ENCODE measurements at places on chromosomes 12 and 14. TPM values are rescaled to one million over a fixed set of nuclear protein-coding genes. Genes with fewer than 3 reads are reported as not detected.
A peak's percentile ranks its signal among the peaks of the same experiment; 100 is the strongest.

GRCh38 chr12:143964-144649 is 69.8 kb downstream of the SLC6A12 start:
- DNase-seq, result no peak

DNA sequence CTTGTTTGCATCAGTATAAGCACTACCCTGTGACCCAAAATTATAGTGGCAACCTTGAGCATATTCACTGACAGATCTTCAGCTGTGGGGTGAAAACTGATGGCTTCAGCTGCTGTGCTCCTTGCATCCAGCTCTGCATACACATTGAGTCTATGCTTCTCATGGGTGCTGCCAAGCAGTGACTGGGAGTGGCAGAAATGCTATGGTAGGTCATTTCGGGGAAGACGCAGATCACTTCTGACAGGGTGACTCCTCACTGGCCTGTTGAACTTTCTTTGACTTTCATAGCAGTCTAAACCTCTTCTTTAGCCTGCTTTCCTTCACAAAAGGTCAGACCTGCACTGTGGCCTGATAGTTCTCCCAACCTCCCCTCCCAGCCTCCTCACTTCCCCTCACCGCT is 5.6 kb upstream of the ALDH1L2 start:
- no peak for DNase-seq

- DNase-seq, result no peak
Observed at GRCh38 chr14:75822522-75823141, 159.2 kb downstream of the TGFB3 start.

- DNase-seq, result no peak
Observed at GRCh38 chr12:59036973-59037762, 116.9 kb upstream of the LRIG3 start.

DNA sequence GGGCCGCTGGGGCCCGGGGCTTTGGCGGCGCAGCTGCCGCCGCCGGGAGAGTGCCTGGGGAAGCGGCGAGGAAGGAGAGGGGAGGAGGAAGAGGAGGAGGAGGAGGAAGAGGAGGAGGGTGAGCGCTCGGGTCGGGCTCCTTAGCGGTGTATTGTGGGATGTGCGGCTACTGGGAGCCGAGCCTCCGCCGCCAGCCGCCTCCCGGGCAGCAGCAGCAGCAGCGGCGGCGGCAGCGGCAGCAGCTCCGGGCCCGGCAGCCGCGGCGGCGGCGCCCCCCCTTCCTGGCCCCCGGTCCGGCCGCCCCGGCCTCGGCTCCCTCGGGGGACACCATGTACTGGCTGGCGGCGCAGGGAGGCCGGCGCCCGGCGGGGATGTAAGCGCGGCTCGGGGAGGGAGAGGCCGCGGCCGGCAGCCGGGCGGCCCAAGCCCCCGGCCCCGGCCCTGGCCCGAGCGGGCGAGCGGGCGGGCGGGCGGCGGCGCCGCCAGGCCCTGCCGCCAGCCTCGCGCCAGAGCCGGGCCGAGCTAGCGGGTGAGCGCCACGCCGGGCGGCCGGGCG is at the start of gene SETD1B:
Gene SETD1B (plus strand): TSS at position 149 of the 556 bp plus-strand sequence. CDS start 729 bp downstream, outside the sequence.
- DNase-seq, result peak; percentile 84

- no peak for DNase-seq
Observed at GRCh38 chr14:64755781-64756221, 51.6 kb downstream of the PLEKHG3 start.

DNA sequence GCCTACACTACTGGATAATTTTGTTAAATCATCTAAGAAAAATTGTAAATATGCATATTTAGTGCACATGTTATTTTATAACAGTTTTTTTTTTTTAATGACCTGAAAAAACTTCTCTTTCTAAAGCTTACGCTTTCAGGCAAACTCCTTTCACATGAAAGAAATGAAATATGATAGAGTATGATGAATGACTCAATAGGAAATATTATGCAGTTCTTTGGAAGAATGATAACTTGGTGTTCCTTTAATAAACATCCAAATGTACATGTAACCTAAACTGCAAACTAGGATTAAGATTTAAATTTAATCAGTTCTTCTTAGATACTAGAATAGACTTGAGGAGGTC is 136.6 kb downstream of the FGD4 start:
- no peak for DNase-seq

DNA sequence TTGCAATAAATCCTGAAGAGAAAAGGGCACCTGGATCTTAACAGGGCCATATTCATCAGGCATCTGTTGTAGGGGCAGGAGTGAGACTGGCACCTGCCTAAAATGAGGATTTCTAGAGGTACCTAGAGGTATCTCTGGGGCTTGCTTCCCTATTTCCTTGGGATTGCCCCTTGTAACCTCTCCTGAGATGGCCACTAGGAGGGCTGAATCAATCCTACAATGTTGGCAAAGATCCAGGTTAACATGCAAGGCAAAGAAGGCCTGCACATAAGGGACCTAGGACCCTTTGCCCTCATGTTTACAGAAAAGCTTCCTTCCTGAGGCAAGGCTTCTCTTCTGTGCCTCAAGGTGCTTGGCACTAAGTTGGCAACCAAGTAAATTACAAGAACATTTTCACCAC is 25.8 kb upstream of the CLEC4E start:
- DNase-seq, result no peak

GRCh38 chr14:103142026-103142425 is 18.8 kb downstream of the TNFAIP2 start:
- DNase-seq, result no peak

DNA sequence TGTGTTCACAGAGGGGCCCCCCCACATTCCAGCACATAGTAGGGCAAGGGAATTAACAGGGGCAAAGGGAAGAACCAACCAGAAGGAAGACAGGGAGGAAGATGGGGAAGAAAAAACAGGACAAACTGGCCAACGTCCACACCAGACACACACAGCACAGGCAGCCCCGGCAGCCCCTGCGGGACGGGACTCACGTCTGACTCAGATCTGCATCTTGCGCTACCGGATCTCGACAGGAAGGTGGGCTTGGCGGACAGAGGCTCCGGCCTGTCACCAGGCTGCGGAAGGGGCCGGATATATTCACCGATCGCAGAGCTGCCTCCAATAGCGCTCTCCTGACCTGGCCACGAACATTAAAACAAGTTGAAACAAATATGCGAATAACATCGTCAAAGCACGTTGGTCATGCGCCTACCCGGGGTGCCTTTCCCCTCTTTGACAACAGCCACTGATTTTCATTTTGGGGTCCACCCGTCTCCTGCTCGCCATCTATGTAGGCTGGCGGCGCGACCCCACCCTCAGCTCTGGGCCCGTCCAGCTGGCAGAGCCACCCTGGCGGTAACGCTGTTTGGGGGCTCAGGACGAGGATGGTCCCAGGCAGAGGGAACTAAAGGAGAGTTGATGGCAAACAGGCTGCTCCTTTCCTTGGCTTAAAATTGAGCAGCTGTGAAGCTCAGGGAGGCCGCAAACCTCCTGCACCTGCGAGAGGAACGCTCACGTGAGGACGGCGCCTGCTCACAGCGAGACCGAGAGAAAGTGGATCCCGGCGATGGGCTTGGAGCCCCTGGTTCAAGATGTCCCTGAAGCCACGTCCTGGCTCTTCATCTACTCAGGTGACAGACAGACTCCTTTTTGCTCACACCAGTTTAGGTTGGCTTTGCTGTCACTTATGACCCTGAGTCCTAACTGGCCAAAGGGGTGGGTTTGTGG is 113.6 kb downstream of the PIWIL1 start:
- no peak for DNase-seq

DNA sequence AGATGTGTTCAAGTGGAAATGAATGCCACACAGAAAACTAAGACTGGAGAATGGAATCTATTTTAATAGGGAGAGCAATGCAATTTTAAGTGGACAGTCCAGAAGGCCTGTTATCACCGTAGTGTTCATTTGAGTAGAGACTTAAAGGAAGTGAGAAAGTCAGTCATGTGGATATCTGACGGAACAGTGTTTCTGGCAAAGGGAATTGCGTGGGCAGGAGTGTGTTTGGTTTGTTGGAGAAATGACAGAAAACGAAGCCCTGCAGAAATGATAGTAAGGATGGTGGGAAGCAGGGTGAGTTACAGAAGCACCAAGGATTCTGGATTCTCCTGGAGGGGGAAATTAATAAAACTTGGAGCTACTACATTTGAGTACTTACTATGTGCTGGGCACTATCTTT is 776.6 kb downstream of the MED13L start:
- no peak for DNase-seq

GRCh38 chr14:91113829-91114078 is at the start of gene DGLUCY:
TSS of gene DGLUCY (plus strand) at chr14:91114073. CDS start at chr14:91160295, 46,222 bp downstream.
- peak; percentile 84 for DNase-seq

DNA sequence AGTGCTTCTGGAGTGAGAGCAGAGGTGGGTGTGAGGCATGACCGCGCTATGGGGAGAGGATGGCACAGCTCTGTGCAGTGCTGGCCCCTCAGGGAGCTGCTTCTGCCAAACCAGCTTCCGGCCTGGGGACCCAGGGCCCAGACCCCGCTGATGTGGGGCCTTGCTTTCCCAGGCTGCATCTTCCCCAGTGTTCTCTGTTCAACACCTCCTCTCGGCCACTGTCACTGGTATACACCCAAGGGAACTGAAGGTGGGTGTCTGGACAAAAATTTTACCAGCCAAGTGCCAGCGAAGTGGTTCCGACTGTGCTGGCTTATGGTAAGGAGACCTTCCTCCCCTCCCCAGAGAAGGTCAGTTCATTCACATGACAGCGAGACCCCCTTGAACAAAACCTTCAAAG is 179.1 kb downstream of the AACS start:
- DNase-seq, result no peak

DNA sequence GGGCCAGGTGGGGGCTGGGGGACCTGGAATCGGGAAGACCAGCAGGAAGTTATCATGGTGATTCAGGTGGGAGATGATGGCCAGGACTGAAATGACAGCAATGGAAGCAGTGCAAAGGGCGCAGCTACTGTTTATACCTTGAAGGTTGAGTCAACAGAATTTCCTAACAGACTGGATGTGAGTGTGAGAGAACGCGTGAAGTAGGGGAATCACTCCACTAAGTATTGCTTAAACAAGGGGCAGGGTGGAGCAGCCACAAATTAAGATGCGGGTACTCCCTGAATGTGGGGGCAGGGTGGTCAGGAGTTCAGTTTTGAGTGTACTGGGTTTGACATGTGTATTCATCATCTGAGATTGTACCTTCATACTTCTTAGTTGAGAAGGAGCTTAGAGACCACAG is 45.1 kb downstream of the MYF5 start:
- DNase-seq, result no peak

The TUBA1C gene
- 41.4 TPM for total RNA-seq

The CLEC14A gene
- 19.6 TPM for total RNA-seq

The DNAJC22 gene
- not detected for total RNA-seq

The TAS2R42 gene
- not detected for total RNA-seq

The GLT8D2 gene
- total RNA-seq, result 1.5 TPM

The ACOT4 gene
- total RNA-seq, result 0.34 TPM

The MYBPC1 gene
- total RNA-seq, result 7,509 TPM

The MRPL52 gene
- 91.2 TPM for total RNA-seq
